ENCODE measurements at places on chromosomes 16 and 17.

- no peak for DNase-seq
Observed at GRCh38 chr17:5715478-5715877, 131.2 kb upstream of the NLRP1 start.

GRCh38 chr16:21638573-21638975 lies 13.8 kb downstream of the IGSF6 start:
- no peak for DNase-seq

- DNase-seq: no peak
Observed at GRCh38 chr17:20706751-20707373, 127.3 kb downstream of the CDRT15L2 start.

GRCh38 chr17:34371405-34372100 lies 8.5 kb upstream of the CCL1 start:
- no peak for DNase-seq

DNA sequence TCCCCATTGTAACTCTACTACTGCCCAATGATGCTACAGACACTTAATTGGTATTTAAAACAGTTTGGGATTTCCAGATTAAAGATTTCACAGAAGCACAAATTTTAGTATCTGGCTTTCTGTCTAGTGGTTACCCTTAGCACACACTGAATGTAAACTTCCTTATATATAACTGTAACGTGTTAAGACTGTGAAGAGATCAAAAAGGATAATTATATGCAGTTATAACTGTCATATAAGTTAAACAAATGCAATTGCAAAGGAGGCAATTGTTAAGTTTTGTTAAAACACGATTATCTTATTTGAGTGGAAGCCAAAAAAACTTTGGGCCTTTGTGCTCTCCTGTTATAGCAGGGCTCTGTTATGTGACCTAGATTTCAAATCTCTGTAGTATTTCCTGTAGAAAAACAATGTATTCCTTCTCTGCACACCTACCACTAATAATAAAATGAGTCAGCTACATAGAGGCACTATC lies 147.9 kb downstream of the STXBP4 start:
- DNase-seq: no peak

- no peak for DNase-seq
Observed at GRCh38 chr17:39170558-39170957, 4.6 kb upstream of the ARL5C start.

DNA sequence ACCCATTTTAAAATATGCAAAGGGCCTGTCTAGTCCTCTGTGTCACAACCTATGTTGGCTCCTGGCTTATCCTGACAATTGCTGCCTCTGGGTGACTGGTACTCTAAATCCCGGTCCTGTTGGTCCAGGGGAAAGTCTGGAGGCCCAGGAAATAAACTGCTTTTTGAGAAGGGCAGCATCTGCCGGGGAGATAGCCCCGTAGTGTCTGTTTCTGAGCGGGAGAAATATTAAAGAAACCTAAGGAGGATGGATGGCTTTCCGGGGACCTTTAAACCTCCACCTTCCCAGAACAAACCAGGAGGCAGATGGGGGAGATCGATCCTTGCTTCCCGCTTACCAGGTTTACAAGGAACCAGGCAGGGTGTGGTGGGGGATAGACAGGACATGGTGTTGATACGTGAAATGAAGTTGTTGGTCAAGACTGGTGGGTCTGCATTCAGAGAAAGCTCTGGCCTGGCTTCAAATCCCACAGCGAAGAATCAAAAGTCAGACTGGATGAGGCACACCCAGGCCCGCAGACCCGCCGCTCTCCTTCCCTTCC lies 3.8 kb downstream of the HOXB2 start:
- no peak for DNase-seq

- DNase-seq: no peak
Observed at GRCh38 chr16:24671455-24671954, 57.9 kb upstream of the TNRC6A start.

- no peak for DNase-seq
Observed at GRCh38 chr17:33847900-33848299, 407.2 kb upstream of the CCL2 start.

DNA sequence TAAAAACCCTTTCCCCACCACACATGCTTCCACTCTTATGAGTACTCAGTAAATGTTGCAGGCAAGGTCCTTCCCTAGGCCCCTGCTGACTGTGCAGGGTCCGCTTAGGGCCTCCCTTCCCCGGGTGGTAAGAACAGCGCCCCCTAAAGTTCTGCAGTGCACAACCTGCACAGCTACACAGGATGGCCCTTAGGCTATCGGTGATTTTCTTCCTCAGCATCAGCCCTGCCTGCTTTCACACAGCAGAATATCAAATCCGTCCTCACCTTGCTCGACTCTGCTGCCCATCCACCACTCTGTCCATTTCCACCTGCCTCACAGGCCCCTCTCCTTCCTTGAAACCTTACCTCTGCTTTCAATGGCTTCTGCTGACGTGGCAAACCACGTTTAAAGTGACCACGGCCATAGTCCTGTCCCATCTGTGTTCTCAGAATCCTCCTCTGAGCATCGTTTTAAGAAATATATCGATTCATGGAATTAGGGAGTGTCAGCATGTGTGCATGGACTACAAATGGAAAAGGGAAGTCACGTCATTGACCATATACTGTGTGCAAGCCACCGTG lies 51.4 kb upstream of the TMEM132E start:
- DNase-seq: no peak

- no peak for DNase-seq
Observed at GRCh38 chr17:2706911-2707510, 4.6 kb downstream of the CLUH start.

- no peak for DNase-seq
Observed at GRCh38 chr17:65545705-65546523, 15.5 kb downstream of the AXIN2 start.

DNA sequence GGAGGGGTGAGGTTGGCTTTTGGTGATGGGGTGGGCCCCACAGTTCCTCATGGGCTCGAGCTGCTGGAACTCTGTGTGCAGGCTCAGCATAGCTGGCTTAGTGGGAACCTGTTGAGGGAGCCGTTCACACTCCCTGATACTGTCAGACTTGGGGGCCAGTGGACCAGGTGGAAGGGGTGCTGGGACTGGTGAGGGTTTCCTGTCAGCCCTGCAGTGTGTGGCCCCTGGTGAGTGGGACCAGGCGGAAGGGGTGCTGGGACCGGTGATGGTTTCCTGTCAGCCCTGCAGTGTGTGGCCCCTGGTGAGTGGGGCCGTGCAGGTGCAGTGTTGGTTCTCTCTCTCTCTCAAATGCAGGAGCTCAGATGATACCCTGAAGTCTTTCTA lies 45.1 kb upstream of the ZNF750 start:
- DNase-seq: no peak

DNA sequence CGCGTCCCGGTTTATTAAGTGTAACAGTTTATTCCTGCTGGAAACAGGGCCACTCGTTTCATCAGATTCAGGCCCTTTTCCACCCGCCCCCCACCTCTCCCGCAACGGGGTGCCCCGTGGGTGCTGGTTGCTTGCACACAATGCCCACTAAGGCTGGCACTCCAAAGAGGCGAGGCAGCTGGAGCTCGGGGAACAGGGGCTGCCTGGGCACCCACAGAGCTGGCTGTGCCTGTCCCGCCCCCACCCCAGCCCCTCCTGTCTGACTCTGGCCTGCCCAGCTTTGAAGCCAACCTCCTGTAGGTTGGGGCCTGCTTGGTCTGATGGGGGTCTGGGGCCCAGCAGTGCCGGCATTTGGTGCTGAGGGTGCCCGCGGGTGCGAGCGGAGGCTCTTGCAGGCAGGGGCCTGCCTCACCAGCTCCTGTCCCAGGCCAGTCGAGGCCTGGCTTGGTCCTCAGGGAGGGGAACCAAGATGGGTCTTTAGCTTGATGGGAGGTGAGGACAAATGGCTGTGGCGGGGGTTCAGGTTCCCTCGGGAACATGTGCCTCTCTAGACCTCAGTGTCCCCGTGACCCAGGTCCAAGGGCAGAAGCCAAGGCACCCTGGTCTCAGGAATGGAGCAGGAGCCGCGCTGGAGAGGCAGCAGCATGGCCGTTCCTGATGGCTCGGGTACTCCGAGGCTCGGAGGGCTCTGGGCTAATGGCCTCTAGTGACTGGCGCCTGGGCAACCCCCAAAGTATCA lies 20.1 kb downstream of the MYBBP1A start:
- DNase-seq: no peak

- DNase-seq: no peak
Observed at GRCh38 chr17:47907932-47908562, 12.0 kb downstream of the SP2 start.

GRCh38 chr16:10090816-10091215 lies 91.4 kb downstream of the GRIN2A start:
- DNase-seq: no peak

DNA sequence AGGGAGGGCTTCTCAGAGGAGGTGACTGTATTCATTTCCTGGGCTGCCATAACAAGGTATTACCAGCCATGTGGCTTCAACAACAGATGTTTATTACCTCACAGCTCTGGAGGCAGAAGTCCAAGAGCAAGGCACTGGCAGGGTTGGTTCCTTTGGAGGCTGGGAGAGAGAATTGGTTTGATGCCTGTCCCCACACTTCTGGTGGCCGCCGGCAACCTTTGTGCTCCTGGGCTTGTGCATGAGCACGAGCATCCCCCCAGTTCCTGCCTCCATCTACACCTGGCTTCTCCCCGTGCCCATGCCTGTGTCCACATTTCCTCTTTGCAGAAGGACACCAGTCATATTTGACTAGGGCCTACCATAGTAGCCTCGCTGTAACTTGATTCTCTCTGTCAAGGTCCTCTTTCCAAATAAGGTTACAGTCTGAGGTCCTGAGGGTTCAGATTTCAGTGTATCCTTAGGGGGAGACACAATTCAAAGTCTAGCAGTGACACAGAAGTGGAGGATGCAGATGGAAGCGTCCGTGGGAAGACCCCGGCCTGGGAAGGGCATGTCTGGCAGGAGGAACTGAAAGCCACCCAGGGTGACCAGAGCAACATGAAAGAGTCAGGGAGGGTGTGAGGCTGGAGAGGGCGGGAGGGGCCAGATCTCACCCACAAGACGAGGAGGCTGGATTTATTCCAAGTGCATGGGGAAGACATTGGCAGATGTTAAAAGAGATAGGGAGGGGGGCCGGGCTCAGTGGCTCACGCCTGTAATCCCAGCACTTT lies 188.2 kb upstream of the HSBP1 start:
- DNase-seq: no peak

DNA sequence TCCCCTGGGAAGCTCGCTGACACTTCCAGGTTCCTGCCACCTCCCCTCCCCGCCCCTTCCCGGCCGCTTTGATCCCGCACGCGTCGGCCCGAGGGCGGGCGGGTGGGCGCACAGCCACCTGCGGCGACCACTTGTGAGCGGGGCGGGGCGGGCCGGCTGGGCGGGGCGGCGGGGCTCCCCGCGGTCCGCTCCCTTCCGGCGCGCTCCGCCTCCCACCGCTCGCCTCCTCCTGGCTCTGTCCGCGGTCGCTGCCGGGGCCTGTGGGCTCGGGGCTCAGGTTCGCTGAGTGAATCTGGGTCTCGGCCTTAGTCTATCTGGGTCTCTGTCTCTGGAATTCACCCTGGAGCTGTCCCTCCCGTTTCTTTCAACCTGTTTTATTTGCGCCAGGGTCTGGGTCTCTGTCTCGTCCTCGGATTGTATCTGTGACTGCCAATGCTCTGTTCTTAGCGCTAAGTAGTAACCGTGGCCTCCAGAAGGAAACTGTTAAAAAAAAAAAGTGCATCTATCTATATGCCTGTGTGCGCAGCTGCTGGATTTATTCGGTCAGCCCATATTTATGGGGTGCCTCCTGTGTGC lies 2.7 kb upstream of the HES7 start:
- no peak for DNase-seq

GRCh38 chr16:1651094-1651973 lies 26.7 kb upstream of the JPT2 start:
- DNase-seq: no peak

GRCh38 chr16:46757339-46758050 lies 9.4 kb upstream of the MYLK3 start:
- DNase-seq: no peak

DNA sequence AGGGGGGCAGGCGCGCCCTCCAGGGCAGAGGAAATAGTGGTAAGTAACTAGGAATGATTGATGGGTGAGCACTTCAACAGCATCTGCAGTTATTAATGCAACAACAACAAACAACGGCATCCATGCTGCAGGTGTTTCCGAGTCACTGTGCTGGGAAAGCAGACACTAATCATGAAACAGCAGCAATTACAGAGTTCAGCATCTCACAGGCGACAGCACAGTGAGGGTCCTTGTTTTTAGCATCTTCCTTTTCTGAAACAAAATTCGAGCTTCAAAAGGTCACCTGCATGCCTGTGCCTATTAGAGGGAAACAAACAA lies 191.9 kb downstream of the SLC39A11 start:
- no peak for DNase-seq

- DNase-seq: no peak
Observed at GRCh38 chr16:58654560-58655214, 25.1 kb upstream of the CNOT1 start.

GRCh38 chr17:20010936-20011335 lies 1.8 kb downstream of the SPECC1 start:
- no peak for DNase-seq

GRCh38 chr16:86794216-86794864 lies 216.0 kb downstream of the FOXL1 start:
- DNase-seq: no peak

GRCh38 chr17:74531231-74531761 lies at the start of gene CD300LB:
Gene CD300LB, minus strand, starts transcription at chr17:74531475. Its CDS starts 125 bp downstream, at chr17:74531350.
- no peak for DNase-seq

DNA sequence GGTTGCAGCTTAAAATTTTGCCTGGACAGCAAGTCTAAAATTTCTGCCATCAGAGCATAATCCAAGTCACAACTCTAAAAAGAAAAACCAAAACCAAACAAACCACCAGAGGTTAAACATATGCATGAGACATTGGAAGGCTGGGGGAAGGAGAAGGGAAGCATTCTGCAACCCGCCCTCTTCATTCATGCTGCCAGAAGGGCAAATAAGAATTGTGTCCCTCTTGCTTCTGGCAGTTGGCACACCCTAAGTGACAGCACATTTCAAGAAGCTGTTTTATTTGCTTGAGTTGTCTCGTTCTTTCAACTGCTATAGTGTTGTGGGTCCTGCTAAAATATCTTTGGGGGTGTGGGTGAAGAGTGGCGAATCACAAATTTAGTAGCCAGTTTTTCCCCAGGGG lies 99.6 kb downstream of the SKAP1 start:
- no peak for DNase-seq

- DNase-seq: no peak
Observed at GRCh38 chr16:89741342-89742014, 20.1 kb downstream of the ZNF276 start.

DNA sequence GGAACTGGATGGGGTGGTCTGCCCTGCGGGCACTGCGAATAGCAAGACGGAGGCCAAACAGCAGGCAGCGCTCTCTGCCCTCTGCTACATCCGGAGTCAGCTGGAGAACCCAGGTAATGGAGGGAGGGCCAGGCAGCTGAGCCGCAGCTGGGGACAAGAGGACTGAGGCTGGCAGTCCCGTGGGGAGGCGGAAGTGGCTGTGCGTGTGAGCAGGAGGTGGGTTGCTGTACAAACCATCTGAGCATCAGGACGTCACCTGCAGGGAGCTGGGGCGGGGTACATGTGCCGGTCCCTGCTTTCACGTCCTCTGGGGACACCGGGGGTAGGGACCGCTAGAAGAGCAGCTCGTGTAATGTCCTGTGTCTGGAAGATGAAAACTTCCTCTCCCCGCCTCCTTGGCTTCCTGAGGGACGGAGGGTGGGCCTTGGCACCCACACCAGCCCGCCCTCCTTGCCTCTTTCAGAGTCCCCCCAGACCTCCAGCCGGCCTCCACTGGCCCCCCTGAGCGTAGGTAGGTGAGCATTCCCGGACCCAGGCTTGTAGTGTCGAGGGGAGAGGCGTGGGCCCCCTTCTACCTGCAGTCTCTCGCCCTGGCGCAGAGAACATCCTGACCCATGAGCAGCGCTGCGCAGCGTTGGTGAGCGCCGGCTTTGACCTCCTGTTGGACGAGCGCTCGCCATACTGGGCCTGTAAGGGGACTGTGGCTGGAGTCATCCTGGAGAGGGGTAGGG lies 3.7 kb downstream of the ADAD2 start:
- no peak for DNase-seq
